Glomerular endothelial cell (primary cell): ENCODE measurements at places on chromosomes 5 and 9.

DNA sequence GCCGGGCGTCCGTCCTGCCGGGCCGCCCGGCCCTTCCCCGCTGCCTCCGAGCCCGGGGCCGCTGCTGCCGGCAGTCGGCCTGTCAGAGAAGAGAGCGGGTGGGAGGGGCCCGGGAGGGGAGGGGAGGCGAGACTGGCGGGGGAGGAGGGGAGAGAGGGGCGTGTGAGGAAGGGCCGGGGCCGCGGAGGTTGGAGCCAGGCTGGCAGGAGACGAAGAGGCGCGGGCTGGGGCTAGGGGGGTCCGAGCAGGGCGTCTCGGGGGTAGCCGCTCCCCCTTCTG lies 570 bp downstream of the CREBRF start:
- no peak for DNase-seq

GRCh38 chr9:24912767-24913166 lies 367.1 kb upstream of the IZUMO3 start:
- no peak for DNase-seq

DNA sequence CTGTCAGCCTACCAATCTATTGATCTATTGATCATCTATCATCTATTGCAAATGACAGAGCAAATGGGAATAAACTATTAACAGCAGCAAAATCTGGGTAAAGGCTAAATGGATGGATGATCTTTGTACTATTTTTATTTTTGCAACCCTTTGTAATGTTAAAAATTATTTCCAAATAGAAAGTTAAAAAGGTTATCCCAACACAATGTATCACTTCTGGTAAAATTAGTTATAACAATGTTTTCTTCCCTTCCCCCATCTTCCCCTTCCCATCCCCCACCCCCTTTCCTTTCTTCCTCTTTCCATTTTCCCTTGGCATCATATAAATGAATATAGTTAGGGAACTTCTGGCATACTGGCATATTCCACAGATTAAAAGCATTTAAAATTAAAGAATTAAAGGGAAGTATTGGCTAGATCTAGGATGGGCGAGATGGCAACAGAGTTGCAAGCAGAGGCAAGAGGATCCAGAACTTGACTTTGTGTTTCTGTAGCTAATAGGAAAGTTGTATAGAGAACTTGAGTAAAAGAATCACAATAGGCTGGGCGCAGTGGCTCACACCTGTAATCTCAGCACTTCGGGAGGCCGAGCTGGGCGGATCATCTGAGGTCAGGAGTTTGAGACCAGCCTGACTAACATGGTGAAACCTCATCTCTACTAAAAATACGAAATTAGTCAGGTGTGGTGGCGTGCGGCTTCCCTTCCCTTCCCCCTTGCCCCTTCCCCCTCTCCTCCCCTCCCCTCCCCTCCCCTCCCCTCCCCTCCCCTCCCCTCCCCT lies 66.6 kb upstream of the TAF11L2 start:
- no peak for DNase-seq

- DNase-seq, result no peak
Measured at GRCh38 chr9:76598981-76599380, 140.0 kb downstream of the GCNT1 start.

DNA sequence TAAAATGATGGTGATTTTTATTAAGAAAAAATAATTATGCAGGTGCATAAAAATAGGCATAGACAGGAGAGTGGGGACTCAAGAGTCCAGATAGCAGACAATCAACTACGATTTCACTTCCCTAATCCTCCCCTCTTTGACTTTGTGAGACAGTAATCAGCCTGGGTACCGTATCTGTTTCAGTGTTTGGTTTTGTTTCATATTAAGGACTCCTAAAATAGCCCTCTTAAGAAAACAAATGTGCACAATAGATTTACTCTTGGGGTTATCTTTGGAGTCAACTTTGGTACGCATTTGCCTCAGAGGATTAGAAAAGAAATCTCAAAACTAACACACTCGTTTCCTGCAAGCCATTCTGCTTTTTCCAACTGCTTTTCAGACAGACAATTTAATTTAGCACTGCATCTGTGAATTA lies 96.3 kb downstream of the ZNF608 start:
- DNase-seq, result no peak

GRCh38 chr9:10773136-10773535 lies 160.3 kb upstream of the PTPRD start:
- no peak for DNase-seq

DNA sequence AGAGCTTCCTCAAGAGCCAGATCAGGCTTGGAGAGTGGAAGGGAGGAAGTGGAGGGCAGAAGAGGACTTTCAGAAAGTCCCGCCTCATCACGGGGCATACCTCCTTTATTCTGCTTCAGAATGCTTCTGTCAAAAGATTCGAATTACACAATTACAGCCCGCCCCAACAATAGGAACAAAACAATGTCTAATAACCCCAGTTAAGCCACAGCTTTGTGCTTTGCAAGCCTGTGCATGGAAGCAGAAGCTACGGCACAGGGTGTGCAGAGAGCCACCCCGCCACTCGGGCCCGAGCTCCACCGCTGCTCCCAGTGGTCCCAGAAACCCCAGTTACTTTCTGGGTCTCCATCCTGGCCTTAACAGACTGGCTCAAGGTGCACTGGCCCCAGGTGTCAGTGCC lies 23.5 kb downstream of the HNRNPH1 start:
- no peak for DNase-seq

- no peak for DNase-seq
Measured at GRCh38 chr5:98050583-98050982, 722.9 kb upstream of the RGMB start.

- DNase-seq, result no peak
Measured at GRCh38 chr5:16412556-16412955, 53.0 kb downstream of the ZNF622 start.

DNA sequence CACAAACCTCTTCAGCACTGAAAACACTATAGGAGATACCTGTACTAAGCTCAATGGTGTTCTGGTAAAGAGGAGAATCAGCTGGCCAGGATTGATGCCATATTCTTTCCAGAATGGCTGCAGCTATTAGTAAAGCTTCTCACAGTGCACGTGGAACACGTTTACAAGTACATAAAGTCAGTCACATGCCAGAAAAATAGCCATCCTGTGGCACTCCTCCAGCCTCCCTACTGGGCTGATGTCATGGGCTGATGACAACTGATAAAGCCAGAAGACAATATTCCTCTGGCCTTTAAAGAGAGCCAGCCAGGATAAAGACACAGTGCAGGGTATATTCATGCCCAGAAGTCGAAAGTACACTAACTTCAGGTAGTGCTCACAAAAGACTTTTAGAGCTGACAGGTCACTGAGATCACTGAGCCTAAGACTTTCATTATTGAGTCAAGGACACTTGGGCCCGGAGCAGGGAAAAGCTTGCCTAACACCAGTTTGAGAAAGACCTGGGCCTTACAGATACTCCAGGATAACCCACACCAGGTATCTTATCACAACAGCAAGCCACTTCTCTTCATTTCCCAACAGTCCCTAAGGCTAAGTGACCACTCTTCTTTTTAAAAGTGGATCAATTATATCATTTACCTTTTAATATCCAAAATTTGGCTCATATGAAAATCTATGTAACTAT lies 29.4 kb downstream of the ABITRAM start:
- no peak for DNase-seq

- DNase-seq, result no peak
Measured at GRCh38 chr9:113922160-113922559, 46.1 kb downstream of the ZNF618 start.

DNA sequence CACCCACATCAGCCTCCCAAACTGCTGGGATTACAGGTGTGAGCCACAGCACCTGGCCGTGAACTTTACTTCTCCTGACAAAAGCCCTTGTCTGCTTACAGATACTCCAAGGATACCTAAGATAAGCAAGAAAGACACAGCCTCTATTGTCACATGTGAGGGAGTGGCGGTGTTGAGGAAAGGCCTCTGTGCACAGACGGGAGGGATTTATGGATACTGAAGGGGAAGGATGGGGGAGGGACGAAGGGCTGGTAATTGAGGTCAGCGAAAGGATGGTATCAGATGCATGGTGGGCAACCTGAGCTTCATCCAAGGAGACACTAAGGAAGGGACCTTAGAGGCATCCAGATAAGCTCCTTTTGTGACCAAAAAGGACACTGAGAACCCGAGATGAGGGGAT lies 66.7 kb upstream of the CKMT2 start:
- no peak for DNase-seq

GRCh38 chr5:40233268-40233667 lies 446.4 kb upstream of the PTGER4 start:
- no peak for DNase-seq

DNA sequence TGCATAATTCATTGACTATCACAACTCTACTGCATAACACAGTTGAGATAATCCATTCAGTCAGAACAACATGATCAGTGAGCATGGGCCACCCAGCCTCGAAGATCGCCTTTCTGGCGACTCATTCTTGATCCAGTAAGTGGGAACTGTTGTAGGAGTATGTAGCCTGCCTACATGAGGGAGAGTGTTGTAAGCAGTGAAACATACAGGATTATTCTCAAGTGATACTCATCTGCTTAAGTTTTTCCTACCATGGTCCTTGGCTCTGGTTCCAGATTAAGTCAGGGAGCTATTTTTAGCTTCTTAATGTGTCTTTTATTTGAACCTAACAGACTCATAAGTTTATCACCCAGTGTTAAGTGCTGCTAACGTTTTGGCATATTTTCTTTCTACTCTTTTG lies 44.0 kb downstream of the TNPO1 start:
- no peak for DNase-seq
